Stimulated activated CD4-positive, alpha-beta T cell treated with anti-CD3 and anti-CD28 coated beads, Interleukin-2, amount 100 ng/mL, for 48 hours (primary cell): ENCODE measurements at places on chromosomes 7 and 10.

- DNase-seq: no peak
Observed at GRCh38 chr7:24820730-24821044, 63.4 kb upstream of the GSDME start.

DNA sequence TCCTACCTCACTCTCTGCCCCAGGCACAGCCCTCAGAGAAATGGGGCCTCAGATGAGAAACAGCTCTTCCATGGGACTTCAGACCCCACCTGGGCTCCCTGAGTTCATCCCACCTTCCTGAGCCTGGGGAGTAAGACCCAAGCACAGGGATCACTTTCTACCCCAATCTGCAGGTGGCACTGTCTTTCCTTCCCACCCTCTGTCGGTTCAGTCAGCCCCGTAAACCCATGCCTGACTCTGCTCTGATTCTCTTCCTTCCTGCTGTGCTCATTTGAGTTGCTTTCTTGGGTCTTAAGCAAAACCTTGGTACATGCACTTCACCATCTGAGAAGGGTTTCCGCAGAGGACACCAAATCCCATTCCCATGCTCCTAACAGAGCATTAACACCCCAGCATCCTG is 306.4 kb upstream of the CDC14C start:
- no peak for DNase-seq

GRCh38 chr7:126362746-126363145 is 890.0 kb downstream of the GRM8 start:
- no peak for DNase-seq

DNA sequence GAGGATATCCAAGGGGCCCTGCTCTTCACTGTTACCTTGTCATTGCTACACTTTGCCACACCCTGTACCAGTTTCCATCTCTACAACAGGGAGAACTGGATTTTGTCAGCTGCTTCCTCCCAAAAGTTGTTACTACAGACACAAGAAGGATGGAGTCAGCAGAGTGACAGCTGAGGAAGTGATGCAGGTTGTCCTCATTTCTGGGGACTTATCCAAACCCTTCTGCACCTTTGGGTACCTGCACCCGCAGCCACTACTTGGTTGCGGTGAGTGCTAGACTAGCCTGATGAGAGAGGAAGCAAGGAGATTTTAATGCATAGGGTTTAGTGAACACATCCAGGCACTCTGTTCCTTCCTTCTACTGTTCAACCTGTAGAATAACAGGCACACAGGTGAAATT is 281.0 kb downstream of the RPS24 start:
- no peak for DNase-seq

DNA sequence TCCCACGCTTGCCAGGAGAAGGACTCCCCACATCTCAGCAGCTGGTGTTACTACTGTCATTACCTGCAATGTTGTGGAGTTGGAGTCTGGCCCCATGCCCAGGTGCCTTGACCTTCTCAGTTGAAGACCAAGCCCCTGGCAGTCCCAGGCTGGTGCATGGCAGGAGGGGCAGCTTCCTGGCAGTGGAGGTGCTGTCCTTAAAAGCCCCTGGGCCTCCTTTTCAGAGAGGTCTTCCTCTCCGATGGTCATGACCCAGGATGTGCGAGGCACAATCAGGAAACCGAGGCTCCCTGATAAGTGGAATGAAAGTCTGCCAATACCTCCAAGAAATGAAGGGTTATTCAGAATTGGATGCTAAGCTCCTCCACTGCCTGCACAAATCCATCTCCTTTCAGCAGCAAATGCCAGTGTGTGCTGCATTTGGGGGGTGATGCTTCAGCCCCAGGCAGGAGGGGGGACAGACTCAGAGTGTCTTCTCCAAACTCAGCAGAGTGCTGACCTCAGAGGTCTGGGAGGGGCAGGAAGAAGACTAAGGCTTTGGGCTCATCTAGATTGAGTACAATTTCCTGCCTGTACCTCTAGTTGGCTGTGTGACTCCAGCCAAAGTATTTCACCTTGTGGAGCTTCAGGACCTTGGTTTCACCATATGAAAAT is 97.0 kb upstream of the DDC start:
- no peak for DNase-seq

DNA sequence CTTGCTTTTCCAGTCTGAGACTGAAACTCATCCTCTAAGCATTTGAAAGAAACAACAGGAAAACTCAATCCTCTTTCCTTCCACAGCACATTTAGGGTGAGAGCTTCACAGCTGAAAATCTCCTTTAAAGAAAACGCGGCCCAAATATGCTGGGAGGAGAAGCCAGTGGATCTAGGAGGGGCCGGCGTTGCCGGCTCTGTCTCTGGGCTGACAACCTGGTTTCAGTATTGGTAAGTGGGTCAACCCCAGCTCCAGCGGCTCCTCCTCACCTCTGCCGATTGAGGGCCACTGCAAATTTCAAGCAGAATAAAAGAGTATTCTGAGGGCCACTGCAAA is 75.3 kb upstream of the CPXM2 start:
- DNase-seq: no peak

DNA sequence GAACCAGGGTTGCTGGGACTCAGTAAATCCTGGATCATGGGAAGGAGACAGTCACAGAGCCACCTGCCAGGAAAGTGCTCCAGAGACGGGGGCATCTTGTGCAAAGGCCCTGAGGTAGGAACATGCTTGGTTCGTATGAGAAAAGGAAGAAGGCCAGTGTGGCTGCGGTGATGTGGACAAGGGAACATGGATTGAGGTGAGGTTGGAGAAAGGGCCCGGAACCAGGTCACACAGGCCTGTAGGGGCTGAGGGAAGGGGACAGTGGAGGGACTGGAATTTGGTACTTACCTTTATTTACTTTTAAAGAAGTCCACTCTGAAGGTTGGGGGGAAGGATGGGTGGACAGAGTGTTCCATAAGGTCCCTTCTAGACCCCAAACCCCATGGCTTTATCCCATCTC is 32.9 kb upstream of the CXCL12 start:
- DNase-seq: no peak

DNA sequence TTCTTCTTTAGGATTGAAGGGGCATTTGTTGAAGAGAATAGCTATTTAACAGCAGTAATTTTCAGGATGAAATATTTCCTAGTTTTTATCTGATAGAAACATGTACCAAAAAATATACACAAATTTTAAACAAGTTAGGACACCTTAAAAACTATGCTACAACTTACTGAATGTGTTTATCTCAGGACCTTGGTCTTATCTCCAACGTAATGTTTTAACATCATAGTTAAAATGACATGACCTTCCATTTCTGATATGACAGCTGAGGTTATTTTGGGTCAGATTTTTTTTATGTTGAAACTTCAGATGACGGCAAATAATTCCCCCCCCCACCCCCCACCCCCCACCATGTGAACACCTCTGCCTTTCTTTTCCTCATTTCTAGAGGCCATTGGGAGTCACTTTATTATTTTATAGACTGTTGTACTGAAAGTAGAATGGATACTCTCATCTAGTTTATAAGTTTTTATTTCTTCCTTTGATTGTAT is 8.0 kb downstream of the MRLN start:
- DNase-seq: no peak

DNA sequence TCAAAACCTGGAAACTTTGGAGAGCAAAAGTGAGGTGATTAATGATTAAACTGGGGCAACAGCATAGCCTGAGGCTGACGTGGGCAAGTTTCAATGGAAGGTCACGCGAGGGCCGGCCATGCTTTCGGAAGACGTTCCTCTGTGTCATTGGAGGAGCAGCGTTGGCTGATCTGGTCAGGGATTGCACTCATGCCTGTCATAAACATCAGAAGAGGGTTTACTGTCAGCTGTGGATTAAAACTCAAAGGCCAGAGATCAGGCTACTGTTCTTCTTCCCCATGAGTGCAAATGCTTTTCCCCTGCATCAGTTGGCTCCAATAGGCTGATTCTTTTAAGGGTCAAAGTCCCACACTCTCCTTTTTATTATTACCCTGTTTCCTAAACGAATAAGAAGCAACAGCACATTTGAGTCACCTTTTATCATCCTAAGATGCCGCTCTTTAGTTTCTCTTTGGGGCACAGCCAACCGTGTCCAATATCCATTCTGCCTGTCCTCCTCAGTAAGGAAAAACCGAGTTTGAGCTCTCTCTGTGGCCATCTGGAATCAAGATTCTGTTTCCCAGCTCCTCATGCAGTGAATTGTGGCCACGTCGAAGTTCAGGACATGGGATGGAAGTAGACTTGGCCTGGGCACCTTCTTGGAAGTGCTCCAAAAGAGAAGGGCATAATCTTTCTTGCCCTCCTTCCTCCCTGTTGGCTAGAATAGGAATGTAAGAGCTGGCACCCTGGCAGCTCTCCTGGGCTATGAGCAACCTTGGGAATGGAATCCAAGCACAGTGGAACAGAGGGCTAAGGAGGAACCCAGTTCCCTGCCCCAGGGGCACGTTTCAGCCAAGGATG is 62.5 kb upstream of the INSIG1 start:
- DNase-seq: no peak

GRCh38 chr7:95874541-95875265 is 102.3 kb downstream of the DYNC1I1 start:
- no peak for DNase-seq

DNA sequence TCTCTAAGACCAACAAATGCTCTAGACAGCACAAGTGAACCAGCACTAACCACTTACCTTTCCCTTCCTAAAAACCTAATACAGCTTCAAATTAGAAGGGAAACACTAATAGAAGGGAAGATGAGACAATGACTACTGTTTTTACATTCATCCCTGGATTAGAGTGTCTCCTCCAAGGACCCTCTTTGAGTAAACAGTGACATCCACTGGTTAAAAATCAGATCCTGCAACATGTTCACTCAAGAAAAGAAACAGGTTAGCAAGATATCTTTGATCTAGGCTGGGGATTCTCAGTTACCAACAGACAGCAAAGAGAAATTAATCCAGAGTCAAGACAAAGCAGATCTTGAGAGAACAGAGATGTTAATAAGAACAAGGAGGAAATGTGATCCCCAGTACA is 177.7 kb upstream of the GHITM start:
- no peak for DNase-seq

DNA sequence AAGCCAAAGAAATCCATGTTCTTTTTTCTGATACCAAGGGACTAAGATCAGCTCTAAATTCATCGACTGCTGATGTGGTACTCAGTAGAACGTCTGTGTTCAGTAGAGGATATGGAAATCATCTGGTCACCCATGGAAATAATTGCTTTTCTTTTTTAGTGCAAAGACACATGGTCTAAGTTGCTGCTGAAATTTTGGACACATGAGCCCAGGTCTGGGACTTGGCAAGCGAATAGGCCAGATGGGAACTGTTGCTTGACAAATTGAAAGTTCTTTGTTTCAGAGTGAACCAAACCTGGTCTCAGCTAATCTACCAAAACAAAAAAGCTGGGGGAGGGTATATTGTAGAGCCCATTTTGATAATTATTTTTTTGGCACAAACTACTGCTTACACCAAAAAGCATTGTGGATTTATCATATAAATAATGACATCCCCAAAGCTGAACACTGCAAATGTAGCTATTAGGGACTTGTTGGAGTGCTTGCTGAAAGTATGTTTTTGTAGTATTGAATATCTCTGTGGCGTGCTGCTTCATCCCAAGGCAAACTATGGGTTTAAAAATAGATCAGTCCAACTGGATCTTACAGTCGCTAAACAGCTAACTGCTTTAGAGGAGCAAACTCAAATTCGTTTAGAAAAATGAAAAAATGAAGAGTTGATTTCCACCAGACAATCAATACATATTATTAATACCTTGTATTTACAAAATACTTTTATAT is 144.7 kb downstream of the TRIL start:
- no peak for DNase-seq

DNA sequence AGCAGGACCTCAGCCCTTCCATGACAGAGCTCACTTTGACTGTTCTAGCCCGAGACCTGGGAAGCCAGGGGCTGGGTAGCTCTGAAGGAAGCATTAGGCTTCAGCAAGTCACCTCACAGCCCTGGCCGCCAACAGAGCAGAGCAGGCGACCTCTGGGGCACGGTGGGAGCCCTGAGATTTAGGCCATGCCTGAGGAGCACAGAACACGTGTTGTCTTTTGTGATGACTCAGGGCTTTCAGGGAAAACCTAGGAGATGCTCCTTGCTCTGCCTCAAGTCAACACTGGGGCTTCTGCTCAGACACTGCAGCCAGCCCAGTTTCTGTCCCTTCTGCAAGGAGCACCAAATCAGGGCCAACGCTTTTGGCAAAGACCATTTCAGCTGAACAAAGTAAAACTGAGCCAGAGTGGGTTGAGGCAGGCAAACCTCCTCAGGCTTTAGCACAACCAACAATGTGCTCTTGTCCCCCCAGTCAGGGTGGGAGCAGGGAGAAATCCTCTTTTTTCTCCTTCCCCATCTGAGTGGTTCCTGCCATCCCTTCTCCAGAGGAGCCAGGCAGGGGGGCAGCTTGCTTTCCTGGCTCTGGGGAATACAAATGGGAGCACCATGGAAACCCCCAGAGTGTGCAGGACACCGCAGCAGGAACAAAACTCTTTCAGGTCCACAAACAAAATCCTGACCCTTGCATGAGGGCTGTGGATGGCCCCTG is 14.4 kb downstream of the CAMK2G start:
- no peak for DNase-seq

DNA sequence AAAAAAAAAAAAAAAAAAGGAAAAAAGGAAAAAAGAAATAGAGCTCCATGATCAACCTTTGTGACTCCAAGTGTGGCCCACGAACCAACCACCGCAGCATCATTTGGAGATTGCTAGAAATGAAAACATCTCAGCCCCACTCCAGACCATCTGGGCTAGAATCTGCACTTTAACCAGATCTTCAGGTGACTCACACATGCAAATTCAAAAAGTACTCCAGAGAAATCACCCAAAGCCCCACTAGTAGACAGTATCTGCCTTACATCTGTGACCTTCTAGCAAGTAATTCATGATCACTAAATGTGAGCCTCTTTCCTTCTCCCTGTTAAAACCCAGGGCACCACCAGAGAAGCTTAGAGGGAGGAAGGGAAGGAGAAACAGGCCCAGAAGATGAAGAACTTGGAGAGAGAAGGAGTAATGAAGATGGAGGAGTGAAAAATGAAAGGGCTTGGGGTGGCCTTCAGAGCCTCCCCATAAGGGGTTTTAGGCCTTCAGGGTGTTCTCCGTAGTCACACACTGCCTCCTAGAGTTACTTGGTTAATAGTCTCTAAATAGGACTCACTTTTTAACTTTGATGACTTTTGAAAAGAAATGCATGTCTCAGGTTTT is 94.0 kb downstream of the SLC37A3 start:
- peak; percentile 15 for DNase-seq

DNA sequence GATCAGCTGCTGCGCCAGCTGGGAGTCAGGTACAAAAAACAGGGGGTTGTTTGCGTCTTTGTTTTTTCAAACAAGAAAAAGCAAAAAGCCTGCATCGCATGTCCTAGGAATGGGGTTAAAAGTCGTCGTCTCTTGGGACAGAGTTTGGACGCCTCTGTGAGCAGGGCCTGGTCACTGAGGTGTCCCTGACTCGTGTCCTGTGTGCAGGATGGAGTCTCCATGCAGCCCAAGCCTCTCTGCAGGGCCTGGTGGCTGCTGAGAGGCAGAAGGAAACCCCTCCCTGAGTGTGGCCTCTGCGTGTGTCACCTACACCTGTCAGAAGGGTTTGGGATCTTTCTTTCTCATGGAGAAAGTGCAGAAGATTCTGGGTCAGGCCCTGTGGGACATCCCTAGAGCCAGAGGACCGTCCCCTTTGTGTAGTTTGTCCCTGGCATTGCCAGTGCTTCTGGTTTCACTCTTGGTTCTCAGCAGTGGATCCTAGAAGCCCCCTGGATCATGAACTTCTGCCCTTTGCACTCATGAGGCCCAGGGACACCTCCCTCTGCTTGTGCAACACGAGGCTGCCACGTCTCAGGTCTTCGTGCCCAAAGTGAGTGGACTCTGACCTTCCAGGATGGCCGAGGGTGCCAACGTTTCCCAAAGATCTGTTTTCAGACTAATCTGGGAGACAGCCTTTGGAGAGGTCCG is 75.0 kb downstream of the PRKAG2 start:
- DNase-seq: no peak

- no peak for DNase-seq
Observed at GRCh38 chr10:126895214-126895781, 9.9 kb upstream of the DOCK1 start.
